ENCODE measurements at places on chromosomes 6 and 20.

DNA sequence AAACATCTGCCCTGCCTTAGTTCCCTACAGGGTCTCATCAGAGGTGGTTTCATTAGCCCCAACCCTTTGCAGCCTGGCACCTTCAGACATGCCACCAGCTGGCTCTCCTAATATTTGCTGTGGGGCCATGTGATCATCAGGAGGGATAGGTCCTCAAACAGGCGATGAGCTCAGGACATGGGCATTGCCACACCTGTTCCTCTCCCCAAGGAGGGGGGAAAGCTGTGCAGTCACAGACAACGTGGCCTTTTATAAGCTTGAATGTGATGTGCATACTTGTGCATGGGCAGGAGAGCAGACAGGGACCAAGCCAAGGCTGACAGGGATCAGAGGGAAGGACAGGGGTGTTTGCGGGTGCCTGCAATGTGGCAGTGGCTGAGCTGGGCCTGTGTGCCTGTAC is 78.8 kb upstream of the ZNFX1 start:
- no peak for DNase-seq

GRCh38 chr20:11193241-11193640 is 519.4 kb upstream of the JAG1 start:
- DNase-seq, result no peak

- no peak for DNase-seq
These were observed 26.0 kb downstream of the SLC17A9 start for GRCh38 chr20:62978561-62978943.

GRCh38 chr6:35248300-35248699 is 11.2 kb upstream of the ZNF76 start:
- no peak for DNase-seq

- DNase-seq, result no peak
These were observed 738.1 kb downstream of the HDGFL1 start for GRCh38 chr6:23307516-23307915.

DNA sequence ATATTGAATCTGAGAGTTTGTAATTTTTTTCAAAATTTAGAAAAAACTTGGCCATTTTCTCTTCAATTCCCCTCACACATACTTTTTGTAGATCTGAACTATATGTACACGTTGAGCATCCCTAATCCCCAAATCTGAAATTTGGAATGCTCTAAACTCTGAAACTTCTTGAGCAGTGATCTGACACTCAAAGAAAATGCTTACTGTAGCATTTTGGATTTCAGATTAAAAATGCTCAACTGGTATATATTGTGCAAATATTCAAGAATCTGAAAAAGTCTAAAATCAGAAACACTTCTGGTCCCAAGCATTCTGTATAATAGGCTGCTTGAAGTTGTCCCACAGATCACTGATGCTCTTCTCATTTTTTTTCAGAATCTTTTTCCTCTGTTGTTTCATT is 78.8 kb upstream of the ZBTB24 start:
- DNase-seq, result no peak

GRCh38 chr6:45877970-45878590 is 137.6 kb downstream of the CLIC5 start:
- DNase-seq, result no peak

- DNase-seq, result no peak
These were observed 82.6 kb downstream of the DOK5 start for GRCh38 chr20:54557806-54558590.

- no peak for DNase-seq
These were observed 174.5 kb upstream of the SNX9 start for GRCh38 chr6:157648561-157648960.

DNA sequence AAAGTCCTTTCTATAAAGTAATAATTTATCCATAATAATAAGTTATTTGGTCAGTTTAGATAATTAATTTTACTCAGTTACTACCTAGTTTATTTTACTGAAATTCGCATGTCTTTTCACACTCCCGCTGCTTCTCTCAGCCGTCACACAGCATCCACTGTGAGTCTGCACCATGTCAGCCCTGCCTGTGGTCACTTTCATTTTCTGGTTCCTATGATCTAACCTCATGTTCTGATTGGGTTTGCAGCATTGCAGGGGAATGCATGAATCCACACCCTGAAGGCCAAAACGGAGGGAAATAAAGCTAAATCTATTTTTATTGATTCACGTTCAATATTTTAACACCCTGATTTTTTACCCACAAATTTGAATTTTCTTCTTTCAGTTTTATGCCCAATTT is 47.4 kb downstream of the PDE10A start:
- DNase-seq, result no peak

DNA sequence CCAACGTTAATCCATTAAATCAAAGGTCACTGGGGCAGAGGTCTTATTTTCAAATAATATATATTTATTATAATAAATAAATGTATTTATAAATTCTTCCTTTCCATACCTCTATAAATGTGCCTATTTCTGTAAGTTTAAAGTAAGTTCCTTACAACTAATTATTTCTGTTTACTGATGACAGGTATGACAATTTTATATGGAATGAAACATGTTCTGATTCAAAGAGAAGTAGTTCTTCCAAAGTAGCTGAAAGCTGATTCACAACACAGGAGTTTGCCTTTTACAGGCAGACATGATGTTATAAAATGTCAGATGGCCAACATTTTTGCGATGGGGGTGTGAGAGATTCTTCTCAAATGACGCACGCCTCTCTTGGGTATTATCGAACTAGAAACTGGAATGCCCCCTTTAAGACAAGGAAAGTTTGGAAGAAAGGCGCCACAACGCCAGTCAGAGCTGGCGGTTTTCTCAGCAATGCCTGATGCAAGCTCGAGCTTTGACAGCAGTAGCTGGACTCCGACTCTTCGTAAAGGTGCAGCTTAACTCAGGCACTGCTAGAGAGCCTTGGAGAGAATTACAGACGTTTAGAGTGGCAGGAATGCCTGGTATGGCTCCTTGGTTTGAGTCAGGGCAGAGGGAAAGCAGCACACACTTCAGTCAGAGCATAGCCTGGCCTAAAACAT is 92.1 kb downstream of the FOXC1 start:
- DNase-seq, result no peak
